ENCODE measurements at places on chromosomes 3 and 15.

DNA sequence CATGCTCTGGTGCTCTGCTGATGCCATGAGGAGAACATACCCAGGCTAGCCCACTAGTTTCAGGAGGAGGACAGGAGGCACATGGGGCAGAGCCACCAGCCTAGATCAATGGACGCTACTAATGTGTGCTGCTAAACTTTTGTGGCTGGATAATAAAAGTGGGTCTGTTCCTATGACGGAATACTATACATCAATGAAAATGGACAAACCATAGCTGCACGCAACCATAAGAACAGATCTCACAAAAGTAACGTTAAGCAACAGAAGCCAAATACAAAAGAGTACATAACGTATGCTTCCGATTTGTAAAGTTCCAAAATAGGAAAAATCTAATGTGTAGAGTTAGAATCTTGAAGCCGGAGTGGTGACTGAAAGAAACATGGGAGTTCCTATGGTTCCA, 11.5 kb downstream of the B4GALT4 start:
- DNase-seq: no peak

GRCh38 chr15:71654720-71655174, 155.6 kb upstream of the NR2E3 start:
- DNase-seq: no peak

- DNase-seq: no peak
Measured at GRCh38 chr3:33167716-33168336, 50.8 kb downstream of the SUSD5 start.

DNA sequence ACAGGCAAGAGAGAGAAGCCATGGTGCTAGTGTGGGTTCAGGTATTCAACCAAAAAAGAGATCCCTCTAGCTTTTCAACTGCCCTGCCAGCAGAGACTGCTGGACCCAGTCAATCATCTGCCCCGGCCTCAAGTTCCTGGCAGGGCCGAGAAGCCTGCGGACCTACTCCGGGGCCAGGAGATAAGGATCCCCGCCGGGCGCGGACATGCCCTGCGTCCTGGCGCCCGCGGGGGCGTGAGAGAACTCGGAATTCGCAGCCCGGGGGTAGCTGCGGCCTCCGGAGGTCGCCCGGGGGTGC, 821 bp upstream of the MAGI1 start:
- no peak for DNase-seq

GRCh38 chr3:128480717-128481437, 12.1 kb downstream of the GATA2 start:
- DNase-seq: no peak

DNA sequence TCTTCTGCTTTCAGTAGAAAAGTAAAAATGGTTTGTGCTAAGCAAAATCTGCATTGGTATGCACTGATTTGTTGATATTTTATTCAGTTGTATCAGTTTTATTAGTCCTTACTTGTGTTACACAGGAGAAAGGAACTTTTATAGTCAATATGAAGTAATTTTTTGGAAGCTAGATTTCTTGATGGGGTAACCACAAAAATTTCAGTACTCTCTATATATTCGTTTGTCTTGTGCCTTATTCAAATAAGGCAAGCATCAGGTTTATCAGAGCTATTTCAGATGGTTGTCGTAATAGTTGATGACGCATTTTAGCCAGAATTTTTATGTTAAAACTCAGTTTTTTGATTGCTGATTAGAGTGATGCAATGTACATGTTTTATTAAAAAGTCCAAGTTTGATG, 50.7 kb upstream of the NIPA1 start:
- no peak for DNase-seq

DNA sequence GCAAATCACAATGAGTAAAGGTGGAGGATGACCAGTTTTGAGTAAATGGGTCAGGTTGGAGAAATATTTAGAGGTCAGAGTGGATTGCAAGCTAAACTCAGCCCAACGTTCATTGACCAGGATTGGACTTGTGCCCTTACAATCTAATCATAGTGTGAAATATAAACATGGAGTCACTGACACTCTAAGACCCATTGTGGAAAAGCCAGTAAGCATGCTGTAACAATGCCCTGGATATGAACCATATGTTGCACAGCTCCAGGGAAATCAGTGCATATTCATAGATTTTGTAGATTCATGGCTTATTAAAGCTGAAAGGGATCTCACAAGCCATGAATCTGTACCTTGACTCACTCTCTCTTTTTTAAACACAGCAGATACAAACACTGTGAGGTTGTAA, 660.2 kb upstream of the LMCD1 start:
- DNase-seq: no peak

GRCh38 chr3:128476659-128477058, 10.0 kb upstream of the DNAJB8 start:
- no peak for DNase-seq

GRCh38 chr3:42302924-42303634, 37.1 kb upstream of the CCK start:
- no peak for DNase-seq

DNA sequence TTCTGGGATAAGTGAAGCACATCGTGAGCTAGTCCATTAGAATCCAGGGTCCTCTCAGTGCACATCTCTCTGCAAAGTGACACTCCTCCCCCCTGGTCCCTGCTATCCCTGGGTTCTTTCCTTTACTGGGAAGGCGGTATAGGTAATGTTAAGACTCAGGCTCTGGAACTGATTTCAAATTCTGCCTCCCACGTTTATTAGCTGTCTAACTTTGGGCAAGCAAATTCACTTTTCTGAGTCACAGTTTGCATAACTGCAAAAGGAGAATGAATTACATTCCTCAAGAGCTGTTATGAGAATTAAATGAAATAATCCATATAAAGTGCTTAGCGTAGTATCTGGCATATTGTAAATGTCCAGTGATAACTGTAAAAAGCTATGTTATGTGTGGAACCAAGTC, 168.1 kb upstream of the LRRN1 start:
- DNase-seq: no peak
